ENCODE measurements at places on chromosomes 5 and 9. TPM values are rescaled to one million over a fixed set of nuclear protein-coding genes. Genes with fewer than 3 reads are reported as not detected.
A peak's percentile ranks its signal among the peaks of the same experiment; 100 is the strongest.

IFNA21 gene
- total RNA-seq: not detected

- DNase-seq: no peak
- no peaks in the 10 kb centered on the region for H3K27me3 ChIP-seq
- peaks cover 9% of the 10 kb centered on the region for H3K4me1 ChIP-seq
- no peak overlapping the region for H3K27ac ChIP-seq
Measured at GRCh38 chr9:108270051-108270450, 585.7 kb downstream of the ACTL7B start.

DNA sequence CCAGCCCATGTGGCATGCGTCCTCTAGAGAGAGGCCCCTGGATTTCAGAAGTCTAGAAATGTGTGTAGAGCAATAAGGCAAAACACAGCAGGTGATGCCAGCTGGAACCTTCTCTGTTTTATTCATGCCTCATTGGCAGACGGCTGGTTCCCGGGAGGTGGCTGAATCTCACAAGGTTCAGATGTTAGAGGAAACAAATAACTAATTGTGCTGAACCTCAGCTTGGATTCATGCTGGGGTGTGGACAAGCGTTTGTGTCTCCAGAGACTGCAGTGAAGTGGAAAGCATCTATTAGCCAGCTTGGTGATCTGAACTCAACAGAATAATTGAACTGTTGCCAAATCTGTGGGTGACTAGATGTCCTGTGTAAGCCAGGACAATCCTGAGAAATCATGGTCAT lies 131.1 kb upstream of the NR4A3 start:
- no peaks in the 10 kb centered on the region for H3K4me1 ChIP-seq
- DNase-seq: no peak
- H3K27me3 ChIP-seq: no peaks in the 10 kb centered on the region
- no peak overlapping the region for H3K4me3 ChIP-seq
- H3K36me3 ChIP-seq: no peaks in the 10 kb centered on the region

- no peaks in the 10 kb centered on the region for H3K27me3 ChIP-seq
- peaks cover 8% of the 10 kb centered on the region for H3K4me1 ChIP-seq
- no peaks in the 10 kb centered on the region for H3K36me3 ChIP-seq
- DNase-seq: peak; percentile 90
- no peak overlapping the region for H3K4me3 ChIP-seq
- H3K27ac ChIP-seq: no peak overlapping the region
Measured at GRCh38 chr9:81393985-81394811, 295.1 kb downstream of the TLE1 start.

DNA sequence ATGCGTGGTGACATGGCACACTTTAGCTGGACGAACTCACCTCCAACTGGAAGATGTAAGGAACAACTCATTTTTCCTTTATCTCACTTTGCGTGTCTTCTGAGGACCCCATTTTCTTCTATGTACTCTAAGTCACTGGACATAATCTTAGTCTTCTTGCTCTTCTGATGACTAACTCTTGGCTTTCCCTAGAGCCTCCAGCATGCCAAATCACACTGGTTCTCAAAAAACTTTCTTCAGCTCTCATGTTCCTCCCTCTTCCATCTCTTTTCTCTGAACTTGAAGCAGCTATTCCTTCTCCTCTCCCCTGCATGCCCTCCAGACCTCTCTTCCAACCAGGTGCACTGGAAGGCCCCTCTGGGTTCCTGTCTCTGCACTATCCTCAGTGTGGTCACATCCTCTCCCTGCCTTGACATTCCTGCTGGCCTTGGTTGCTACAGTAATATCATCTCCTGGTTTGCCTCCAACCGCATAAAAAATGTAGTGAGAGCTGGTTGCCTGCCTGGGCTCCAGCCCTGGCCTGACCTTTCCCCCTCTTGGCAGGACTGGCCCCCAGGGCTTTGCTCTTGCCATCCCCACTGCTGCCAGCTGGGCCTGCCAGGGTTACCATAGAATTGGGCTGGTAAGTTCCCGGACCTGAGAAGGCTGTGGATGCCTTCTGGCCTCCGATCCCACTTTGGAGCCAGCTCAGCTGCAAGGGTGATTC lies 44.8 kb upstream of the BNC2 start:
- no peaks in the 10 kb centered on the region for H3K36me3 ChIP-seq
- no peak overlapping the region for H3K27ac ChIP-seq
- H3K4me1 ChIP-seq: no peaks in the 10 kb centered on the region
- no peaks in the 10 kb centered on the region for H3K27me3 ChIP-seq
- H3K4me3 ChIP-seq: no peak overlapping the region

GRCh38 chr5:81838307-81838906 lies 87.5 kb upstream of the SSBP2 start:
- H3K36me3 ChIP-seq: no peaks in the 10 kb centered on the region
- no peak overlapping the region for H3K4me3 ChIP-seq
- H3K27ac ChIP-seq: no peak overlapping the region
- no peaks in the 10 kb centered on the region for H3K27me3 ChIP-seq
- no peaks in the 10 kb centered on the region for H3K4me1 ChIP-seq

DNA sequence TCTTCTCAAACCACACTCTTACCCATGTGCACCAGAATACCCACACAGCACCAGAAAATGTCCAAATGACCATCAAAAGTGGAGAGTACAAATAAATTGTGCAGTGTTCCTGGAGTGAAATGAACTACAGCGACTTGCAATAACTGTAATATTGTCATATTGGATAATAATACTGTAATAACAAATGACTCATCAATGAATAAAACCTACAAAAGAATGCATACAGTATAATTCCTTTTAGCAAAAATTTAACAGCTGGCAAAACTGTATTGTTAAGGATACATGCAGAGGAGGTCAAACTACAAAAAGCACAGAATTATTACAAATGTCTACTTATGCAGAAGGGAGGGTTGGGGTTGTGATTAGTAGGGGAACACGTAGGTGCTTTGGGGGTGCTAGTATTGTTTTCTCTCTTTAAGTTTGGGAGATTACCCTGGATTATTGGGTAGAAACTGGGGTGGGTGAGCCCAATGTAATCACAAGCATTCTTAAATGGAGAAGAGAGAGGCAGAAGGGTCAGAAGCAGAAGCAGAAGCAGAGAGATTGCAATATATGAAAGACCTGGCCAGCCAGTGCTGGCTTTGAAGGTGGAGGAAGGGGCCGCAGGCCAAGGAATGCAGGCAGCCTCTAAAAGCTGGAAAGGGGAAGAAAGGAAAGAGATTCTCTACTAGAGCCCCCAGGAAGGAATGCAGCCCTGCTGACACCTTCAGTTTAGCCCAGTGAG lies 21.8 kb downstream of the IRF1 start:
- DNase-seq: no peak
- peaks cover 4% of the 10 kb centered on the region for H3K36me3 ChIP-seq
- H3K27ac ChIP-seq: no peak overlapping the region
- no peaks in the 10 kb centered on the region for H3K4me1 ChIP-seq
- no peak overlapping the region for H3K4me3 ChIP-seq
- no peaks in the 10 kb centered on the region for H3K27me3 ChIP-seq

Measured in lung (tissue), 17 donors.